ENCODE measurements at places on chromosomes 3 and 15. TPM values are rescaled to one million over a fixed set of nuclear protein-coding genes. Genes with fewer than 3 reads are reported as not detected.

Gene TMEM212
- total RNA-seq: not detected

Gene NOX5
- 0.66 TPM for total RNA-seq

Gene HCLS1
- total RNA-seq: 20.5 TPM

Gene GPR176
- 1.7 TPM for total RNA-seq

Gene SV2B
- total RNA-seq: 3.0 TPM

Gene MASP1
- 3.3 TPM for total RNA-seq

Gene IL16
- 34.9 TPM for total RNA-seq

Gene TFDP2
- 42.9 TPM for total RNA-seq

Gene DUOXA2
- 0.42 TPM for total RNA-seq

Gene RARRES1
- 93.0 TPM for total RNA-seq

Gene GOLGA6L4
- 0.50 TPM for total RNA-seq

Data from esophagus muscularis mucosa (tissue), 4 donors.